ENCODE measurements at places on chromosomes 1 and 21.

GRCh38 chr1:209870151-209870831 is 42.5 kb downstream of the UTP25 start:
- no peak for DNase-seq

DNA sequence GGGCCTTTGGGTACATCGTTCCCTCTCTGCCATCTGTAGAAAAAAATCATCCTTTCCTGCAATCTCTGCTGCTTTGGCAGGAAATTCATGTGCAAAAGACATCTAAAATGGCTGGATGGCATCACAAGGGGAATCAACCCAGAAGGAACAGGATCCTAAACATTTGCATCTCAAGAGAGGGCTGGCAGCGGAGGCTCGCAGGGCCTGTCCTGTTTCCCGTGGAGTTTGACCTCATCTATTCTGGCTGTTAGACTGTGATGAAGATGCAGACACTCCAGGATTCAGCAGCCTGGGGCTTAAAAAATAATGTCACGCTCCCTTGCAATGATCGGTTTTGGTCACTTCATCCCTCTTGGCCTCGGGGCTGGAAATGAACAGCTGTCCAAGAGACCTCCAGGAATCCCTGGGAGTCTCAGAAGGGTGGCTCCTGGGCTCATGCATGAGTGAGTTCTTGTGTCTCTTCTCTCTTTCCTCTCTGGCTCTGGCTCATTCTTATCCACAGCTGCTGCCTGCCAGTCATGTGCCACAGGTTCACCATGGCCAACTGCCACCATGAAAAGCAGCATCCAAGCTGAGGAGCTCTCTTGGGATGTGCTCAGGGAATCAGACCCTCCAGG is 16.1 kb upstream of the PCP4 start:
- no peak for DNase-seq

DNA sequence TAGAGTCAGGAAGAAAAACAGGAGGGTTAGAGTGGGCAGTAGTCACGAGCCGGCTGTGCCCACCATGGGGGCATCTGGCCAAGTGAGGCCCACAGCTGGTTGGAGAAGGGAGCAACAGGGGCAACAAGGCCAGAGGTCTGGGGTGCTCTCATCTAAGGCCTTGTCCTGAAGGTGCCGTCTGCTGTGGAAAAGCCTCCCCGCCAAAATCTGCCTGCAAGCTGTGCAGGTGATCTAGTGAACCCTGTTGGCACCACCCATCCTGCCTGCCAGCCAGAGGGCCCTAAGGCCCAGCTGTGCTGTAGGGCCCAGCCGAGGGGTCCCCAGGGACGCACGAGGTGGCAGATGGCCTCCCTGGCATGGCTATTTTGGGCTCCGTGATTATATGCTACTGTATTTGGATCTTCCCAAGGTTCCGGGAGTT is 51.3 kb downstream of the LGR6 start:
- peak; percentile 6 for DNase-seq

DNA sequence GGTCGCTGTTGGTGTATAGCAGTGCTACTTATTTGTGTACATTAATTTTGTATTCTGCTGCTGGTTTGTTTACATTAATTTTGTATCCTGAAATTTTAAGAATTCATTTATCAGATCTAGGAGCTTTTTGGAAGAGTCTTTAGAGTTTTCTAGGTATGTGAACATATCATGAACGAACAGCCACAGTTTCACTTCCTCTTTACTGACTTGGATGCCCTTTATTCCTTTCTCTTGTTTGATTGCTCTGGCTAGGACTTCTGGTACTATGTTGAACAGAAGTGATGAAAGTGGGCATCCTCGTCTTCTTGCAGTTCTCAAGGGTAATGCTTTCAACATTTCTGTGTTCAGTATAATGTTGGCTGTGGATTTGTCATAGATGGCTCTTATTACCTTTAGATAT is 1757.9 kb downstream of the BRINP3 start:
- no peak for DNase-seq

DNA sequence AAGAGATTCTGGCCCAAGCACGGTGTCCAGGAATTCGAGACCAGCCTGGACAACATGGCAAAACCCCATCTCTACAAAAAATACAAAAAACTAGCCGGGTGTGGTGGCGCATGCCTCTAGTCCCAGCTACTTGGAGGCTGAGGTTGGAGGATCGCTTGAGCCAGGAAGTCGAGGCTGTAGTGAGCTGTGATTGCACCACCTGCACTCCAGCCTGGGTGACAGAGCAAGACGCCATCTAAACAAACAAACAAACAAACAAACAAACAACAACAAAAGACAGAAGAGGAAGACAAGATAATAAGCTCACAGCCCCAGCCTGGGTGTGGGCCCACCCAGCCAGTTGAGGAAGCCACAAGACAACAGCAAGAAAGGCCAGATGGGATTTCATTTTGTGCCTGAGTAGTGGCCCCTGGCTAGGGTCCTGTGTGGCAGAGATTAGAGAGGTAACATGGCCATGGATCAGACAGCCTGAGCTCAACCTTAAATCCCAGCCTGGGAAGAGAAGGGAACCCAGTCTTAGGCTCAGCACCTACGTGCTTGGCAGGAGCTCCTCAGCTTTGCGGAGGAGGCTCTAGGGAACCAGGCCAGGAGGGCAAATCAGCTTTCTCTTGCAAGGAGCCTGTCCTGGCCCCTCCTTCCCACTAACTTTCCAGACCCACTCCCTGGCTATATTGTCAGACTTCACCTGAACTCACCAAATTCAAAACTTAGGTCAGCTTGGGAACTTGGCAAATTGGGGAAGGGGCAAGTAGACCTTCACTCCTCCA is 4.9 kb upstream of the BEST4 start:
- DNase-seq: no peak

GRCh38 chr1:51818487-51818886 is 60.0 kb downstream of the NRDC start:
- DNase-seq: no peak

DNA sequence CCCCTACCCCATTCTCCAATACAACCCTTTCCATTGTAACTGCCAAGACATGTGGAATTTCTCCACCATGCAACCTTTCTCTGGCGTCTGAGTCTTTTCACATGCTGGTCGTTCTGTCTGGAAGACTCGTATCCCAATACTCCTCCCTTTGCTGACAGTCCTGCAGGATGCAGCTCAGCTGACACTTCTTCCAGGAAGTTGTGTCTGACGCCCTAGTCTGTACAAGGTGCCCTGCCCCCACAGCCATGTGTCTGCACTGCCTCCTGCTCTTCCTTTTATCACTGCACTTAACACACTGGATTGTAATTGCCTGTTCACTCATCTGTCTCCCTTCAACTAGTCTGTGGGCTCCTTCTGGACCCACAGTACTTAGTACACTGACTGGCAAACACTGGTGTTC is 188.0 kb downstream of the LMX1A start:
- DNase-seq: no peak

GRCh38 chr1:25971066-25971810 is 26.6 kb downstream of the PAFAH2 start:
- peak; percentile 38 for DNase-seq

DNA sequence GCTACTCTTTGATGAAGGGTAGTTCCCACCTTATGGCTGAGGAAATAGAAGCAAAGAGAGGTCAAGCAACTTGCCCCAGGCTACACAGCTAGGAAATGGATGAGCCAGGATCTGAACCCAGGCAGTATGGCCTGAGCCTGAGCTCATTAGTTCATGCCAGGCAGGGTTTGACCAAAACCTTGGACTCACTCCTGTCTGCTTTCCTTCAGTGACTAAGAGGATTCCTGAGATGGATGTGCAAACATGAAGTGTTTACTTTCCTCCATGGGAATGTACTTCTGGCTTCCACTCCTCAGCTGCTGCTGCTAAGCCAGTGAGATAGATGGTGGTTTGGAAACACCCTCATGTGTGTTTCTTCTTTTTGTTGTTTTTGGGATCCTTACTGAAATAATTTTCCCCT is 35.1 kb upstream of the ERRFI1 start:
- DNase-seq: no peak

DNA sequence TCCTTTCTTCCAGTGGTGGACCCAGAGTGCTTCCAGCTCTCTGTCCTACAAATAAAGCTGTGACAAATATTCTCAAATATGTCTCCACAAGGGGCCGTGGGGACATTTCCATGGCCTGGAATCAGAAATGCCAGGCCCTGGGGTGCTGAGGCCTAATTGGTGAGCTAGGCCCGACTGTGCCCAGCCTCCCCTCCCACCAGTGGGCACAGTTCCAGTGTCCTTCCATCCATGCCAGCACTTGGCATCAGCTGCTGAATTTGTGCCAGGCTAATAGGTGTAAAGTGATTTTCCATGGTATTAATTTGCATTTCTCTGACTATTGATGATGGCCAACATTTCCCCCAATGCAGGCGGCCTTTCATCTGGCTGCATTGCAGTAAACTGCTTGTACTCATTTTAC is 48.5 kb upstream of the B3GALT5 start:
- no peak for DNase-seq

DNA sequence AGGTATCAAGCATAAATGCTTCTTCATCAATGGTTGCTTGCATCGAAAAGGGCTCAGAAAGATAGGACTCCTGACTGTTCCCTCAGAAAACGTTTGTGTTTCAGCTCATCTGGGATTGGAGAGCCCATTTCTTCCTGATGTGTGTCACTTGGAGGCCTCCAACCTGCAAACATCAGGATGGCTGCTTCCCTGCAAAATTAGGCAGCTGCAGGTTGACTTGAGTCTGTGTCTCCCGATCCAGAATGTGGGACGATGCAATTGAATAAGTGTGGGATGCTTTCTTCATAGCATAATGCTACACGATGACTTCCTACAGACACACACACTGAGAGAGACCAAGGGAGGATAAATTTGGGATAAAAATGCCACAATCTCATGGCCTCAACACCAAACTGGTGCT is 42.2 kb downstream of the OLIG1 start:
- DNase-seq: no peak

DNA sequence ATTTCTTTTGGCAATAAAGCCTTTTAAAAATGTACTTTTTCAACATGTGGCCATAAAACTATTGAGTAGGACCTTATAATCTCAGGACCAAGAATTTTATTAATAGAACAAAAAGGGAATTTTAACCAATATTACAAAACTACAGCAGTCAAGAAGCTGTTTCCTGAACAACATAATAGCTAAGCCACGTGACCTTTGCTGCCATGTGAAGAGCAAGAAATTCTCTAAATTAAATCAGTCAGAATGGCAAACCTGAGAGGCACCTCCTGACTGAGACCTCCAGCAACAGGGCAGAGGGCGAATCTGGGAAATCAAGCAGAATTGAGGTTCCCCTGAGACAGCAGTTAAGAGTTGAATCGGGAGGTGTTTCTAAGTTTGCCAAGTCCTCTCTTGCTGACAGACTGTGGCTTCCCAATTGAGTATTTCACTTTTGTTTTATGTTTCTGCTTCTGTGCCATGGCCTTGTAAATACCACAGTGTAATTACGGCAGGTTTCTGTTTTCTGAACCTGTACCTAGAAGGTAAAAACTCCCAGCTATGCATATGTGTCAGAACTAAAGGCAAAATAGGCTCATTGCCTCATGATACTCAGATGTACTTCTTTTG is 358.4 kb downstream of the NTNG1 start:
- no peak for DNase-seq

GRCh38 chr1:21587602-21587953 is 78.4 kb downstream of the ALPL start:
- no peak for DNase-seq

- no peak for DNase-seq
Measured at GRCh38 chr1:187045371-187045770, 216.6 kb downstream of the PLA2G4A start.

- no peak for DNase-seq
Measured at GRCh38 chr1:8541961-8542521, 224.1 kb downstream of the SLC45A1 start.

- no peak for DNase-seq
Measured at GRCh38 chr1:56525489-56526041, 53.8 kb downstream of the PLPP3 start.

GRCh38 chr1:154845879-154846278 is 24.2 kb downstream of the KCNN3 start:
- no peak for DNase-seq

GRCh38 chr1:2588661-2589430 is 2.3 kb downstream of the PRXL2B start:
- no peak for DNase-seq

DNA sequence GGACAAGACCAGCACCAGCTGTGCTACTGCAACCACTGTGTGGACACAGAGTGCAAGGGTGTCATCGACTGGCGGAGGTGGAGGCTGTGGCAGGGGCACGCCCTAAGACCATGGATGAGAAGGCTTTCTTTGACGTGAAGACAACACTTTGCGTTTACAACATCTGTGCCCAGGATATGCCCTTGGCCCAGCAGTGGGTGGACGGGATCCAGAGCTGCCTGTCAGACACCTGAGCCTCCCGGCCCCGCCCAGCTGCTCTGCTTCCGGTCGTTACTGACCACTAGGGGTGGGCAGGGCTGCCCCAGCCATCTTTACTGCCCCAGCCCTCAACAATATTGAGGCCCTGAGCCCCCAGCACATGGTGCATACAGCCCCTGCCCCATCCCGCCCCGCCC is 21.4 kb upstream of the NPPB start:
- no peak for DNase-seq

- DNase-seq: no peak
Measured at GRCh38 chr1:64564891-64565290, 95.0 kb downstream of the CACHD1 start.

DNA sequence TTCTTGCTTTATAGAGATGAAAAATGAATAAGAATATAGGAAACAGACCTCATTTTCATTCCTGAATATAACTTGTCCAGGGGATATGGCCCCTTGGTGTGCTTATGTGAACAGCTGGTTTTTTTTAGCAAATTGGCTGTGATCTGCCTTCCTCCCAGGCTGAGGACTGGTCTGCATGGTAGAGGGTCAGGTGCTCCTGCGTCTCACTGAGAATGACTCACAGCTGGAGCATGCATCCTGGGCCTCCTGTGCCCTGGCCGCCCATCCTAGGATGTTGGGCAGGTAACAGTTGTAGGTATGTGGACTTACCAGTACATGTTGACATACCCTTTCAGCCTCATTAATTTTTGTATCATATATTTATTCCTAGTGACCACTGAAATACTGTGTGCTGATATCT is 29.8 kb downstream of the AGT start:
- no peak for DNase-seq

DNA sequence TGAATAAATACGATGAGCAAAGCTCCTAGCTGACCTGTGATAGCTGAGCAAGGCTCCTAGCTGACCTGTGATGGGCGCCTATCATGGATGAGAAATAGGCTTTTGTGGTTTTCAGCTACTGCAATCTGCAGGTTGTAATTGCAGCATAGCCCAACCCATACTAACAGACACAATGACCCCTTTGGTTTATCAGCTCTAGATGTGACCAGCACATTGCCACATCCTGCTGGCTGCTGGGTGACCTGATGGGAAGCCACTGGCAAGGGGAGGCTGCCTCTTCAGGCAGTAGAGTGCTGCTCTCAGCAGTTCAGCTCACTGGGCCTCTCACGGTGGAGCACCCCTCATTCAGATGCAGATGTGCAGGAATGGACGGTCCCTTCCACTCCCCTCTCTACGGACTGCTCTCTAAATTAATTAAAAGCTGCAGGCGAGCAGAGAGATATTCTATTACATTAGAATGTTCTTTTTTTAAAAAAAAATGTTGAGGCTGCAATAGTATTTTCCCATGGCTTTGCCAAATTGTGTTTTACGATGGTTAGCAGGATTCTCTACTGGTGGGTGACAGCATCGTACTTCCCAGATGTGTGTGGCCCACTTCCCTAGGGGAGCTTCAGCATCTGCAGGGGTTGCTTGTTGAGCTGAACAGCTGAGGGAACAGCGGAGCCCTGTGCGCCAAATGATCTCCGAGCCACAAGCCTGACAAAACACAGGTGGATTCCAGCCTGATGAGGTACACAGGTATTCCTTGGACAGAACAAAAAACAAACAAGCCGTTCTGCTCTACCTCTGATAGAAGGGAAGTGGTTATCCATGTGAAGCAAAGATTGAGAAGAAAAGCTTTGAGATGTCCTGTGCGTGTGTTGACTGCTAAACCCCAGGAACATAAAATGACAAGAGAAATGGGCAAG is 65.0 kb downstream of the SYT6 start:
- DNase-seq: no peak

GRCh38 chr1:184649451-184649888 is 105.2 kb downstream of the EDEM3 start:
- DNase-seq: no peak
